ENCODE measurements at places on chromosomes 4 and X. TPM values are rescaled to one million over a fixed set of nuclear protein-coding genes. Genes with fewer than 3 reads are reported as not detected.

ZC4H2 gene
- 48.0 TPM for total RNA-seq

SPATA18 gene
- total RNA-seq: 3.9 TPM

FRAS1 gene
- 18.7 TPM for total RNA-seq

SRPX gene
- 9.2 TPM for total RNA-seq

XG gene
- total RNA-seq: not detected

AMER1 gene
- total RNA-seq: 11.3 TPM

TLR2 gene
- total RNA-seq: not detected

CT83 gene
- total RNA-seq: not detected

SPANXA1 gene
- not detected for total RNA-seq

SSX1 gene
- not detected for total RNA-seq

ZNF157 gene
- total RNA-seq: 2.9 TPM

SPANXA2 gene
- total RNA-seq: not detected

SYN1 gene
- 34.2 TPM for total RNA-seq

ADAMTS3 gene
- total RNA-seq: 0.10 TPM

P2RY8 gene
- total RNA-seq: 2.3 TPM

NAAA gene
- total RNA-seq: 13.7 TPM

GRK4 gene
- 34.5 TPM for total RNA-seq

NPY1R gene
- total RNA-seq: 0.54 TPM

DEFB131A gene
- total RNA-seq: not detected

SETD7 gene
- total RNA-seq: 22.6 TPM

KIF4A gene
- total RNA-seq: 4.6 TPM

POF1B gene
- not detected for total RNA-seq

TMEM35A gene
- total RNA-seq: 27.5 TPM

GAGE1 gene
- not detected for total RNA-seq

UGT2B17 gene
- total RNA-seq: not detected

SUPT20HL1 gene
- not detected for total RNA-seq

FLNA gene
- total RNA-seq: 499 TPM

SULT1E1 gene
- not detected for total RNA-seq

HTATSF1 gene
- total RNA-seq: 52.1 TPM

USP17L29 gene
- total RNA-seq: not detected

MAGEA9B gene
- not detected for total RNA-seq

MND1 gene
- total RNA-seq: 2.0 TPM

GRID2 gene
- total RNA-seq: 2.1 TPM

SLC7A11 gene
- total RNA-seq: 10.4 TPM

SOD3 gene
- not detected for total RNA-seq

All from glutamatergic neuron (in vitro differentiated cells).